H7 (cell line): ENCODE measurements at places on chromosomes 12 and 14.
A peak's percentile ranks its signal among the peaks of the same experiment; 100 is the strongest.

GRCh38 chr12:111393700-111394300 is 11.9 kb upstream of the SH2B3 start:
- peak; percentile 37 for DNase-seq

DNA sequence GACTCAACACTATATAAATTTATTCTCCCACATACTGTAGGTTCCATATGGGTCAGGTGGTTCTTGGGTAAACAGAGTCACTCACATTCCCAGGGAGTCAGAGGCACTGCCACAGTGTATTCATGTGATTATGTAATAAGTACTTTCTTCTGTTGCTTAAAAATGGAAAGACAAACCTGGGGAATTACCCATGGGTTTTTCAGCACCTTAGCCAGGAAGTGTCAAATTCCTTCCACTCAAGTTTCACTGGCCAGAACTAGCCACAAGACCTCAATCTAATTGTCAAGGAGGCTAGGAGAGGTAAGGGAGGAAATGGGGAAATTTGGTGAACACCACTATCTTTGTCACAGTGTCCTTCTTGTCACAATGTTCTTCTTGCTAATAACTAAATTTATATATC is 333.2 kb upstream of the MDGA2 start:
- DNase-seq: no peak

DNA sequence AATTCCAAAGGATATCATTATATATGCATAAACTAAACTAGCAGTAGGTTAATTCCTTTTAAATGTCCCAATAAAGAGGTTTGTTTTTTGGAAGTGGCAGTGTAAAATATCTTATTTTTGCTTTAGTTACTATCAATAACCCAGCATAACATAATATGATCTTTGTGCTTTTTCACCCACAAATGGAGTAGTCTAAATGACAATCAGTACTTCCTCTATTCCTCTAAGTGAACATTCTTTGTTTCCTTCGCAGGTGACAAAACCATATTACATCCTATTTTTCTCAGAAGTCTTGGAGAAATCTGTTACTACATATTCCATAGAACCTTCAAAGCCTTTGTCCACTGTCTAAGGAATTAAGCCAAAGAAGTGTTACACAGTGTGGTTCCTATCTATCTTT is 62.5 kb downstream of the MED13L start:
- DNase-seq: no peak

- no peak for DNase-seq
Measured at GRCh38 chr14:75023108-75023507, 20.4 kb downstream of the EIF2B2 start.

GRCh38 chr12:113155060-113155459 is 5.5 kb downstream of the CFAP73 start:
- DNase-seq: no peak

- DNase-seq: no peak
Measured at GRCh38 chr12:132336451-132337413, 7.3 kb upstream of the GALNT9 start.

DNA sequence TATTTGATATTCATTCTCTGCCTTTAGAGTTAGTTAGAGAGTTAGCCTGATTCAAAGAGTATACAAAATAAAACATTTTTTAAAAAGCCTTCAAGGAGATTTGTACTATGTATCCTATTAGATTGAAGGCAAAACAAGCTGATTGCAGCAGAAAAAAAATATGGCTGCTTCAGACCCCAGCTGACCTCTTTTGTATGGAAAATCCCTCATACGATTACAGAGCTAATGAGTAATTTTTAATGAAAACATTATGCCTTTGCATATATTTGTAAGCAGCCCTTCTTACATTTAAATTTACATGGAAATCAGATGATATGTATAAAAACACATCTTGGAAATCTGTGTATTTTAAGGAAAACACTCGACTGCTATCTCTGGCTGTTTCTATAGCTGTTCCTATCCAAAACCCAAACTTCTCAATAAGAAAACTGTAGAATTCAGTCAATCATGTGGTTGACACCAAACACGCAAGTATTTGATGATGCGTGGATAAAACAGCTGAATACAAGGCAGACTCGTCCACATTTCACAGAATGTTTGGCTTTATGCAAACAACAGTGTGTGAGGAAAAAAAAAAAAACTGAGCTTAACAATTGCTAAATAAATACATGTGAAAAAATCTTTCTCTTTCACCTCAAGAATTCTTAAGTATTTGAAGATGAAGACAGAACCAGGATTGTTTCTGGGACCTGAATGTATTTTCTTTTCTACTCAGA is 275.3 kb downstream of the EGLN3 start:
- no peak for DNase-seq

DNA sequence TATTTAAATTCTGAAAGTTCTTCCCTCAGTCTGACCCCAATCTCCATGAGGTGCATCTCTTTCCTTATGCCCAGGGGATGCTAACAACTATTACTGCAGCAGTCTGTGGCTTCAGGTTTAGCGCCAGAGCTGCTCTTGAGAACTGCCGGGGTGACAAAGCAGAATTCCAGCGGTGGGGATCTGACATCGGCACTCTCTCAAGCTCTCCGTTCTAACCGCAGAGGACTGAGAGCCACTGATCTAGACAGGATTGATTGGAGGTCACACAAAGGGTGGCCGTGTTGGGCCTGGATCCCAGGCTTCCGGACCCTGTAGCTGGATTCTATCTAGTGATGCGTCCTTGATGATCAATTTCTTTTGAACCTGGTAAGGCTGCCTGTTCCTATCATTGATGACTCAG is 155.6 kb upstream of the TMEM132C start:
- no peak for DNase-seq

DNA sequence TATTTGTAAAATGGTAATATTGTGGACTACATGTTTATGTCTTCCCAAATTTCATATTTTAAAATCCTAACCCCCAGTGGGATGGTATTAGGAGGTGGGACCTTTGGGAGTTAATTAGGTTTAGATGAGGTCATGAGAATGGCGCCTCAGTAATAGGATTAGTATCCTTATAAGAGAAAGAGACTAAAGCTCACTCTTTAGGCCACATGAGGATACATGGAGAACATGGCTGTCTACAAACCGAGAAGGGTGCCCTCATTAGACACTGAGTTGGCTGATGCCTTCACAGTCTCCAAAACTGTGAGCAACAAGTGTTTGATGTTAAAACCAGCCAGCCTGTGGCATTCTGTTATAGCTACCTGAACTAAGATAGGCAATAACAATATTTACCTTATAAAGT is 58.3 kb upstream of the OTOGL start:
- DNase-seq: no peak

DNA sequence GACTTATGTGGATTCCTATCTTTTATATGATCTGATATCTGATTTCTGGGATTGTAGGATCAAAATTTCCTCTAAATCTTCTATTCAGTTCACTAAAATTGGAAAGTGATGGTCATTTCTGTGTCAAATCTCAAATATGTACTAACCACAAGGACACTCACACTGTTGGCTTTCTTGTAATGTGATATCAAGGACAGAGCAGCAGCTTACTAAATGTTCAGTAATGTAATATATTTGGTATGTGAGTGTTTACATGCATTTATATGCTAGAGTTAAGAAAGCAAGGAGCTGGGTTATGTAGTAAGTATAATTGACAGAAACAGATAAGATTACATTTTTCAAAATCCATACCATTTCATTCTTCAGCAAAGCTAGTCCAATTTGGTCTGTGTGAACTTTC is 16.5 kb downstream of the PUS7L start:
- no peak for DNase-seq

- no peak for DNase-seq
Measured at GRCh38 chr12:10726945-10727344, 3.8 kb upstream of the YBX3 start.

DNA sequence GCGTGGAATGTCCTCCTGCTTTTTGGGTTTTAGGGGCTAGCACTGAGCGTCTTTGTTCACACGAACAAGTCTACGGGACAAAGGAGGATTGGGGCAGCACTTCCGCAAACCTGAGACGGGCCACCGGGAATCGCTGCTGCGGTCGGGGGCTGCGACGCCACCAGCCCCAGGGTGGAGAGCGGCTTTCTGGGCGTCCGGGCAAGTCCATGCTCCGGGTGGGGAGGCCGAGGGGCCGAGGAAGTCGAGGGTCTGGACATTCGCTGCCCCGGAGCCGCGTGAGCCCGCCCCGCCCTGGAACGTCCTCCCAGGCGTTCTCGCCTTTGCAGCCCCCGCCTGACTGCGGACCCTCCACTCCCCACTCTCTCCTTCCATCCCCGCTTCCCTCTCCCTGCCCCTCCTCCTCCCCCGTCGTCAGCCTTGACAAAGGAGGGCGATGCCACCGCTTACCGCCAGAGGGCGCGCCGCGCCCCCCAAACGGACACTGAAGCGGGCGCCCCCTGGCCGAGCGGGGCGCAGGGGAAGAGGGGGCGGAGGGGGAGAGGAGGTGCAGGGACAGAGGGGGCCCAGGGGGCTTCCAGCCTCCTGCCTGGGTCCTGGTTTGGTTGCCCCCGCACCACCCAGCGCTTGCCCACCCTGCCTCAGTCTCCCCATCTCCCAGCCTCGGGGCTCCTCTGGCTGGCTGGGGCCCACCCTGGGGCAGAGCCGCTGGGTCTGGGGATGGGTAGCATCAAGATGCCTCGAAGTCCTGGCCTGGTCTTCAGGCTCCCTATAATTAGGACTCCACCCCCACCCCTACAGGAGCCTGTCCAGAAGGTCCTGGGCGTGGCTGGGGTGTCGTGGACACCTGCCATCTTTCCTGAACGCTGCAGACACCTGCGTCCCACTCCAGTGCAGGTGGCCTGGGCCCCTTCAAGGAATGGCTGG is 39.1 kb upstream of the INF2 start:
- peak; percentile 99 for DNase-seq

DNA sequence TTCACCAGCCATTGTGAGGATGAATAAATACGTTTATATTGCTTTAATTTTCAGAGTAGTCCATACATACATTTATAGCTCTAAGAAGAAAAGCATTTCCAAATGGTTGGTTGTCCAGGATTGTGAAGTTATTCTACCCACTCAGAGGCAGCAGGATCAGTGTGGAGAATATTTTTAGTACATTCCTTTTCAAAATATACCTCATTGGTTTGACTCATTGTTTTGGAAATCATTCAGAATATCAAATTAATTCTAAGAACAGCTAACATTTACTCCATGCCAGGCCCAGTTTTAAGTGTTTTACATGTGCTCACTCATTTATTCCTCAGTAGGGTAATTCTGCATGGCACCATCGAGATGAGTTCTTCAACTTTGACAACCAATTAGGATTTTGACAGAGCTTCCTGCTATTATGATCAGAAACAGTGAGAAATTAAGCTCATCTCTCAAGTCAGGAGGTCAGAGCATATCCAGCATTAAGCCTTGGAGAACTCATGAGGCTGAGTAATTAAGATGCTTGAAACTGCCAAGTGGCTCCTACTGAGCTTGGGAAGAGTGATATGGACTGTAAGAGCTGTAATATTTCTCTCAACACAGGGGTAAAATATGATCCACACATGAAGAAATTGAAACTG is 153.3 kb upstream of the CLEC14A start:
- DNase-seq: no peak

DNA sequence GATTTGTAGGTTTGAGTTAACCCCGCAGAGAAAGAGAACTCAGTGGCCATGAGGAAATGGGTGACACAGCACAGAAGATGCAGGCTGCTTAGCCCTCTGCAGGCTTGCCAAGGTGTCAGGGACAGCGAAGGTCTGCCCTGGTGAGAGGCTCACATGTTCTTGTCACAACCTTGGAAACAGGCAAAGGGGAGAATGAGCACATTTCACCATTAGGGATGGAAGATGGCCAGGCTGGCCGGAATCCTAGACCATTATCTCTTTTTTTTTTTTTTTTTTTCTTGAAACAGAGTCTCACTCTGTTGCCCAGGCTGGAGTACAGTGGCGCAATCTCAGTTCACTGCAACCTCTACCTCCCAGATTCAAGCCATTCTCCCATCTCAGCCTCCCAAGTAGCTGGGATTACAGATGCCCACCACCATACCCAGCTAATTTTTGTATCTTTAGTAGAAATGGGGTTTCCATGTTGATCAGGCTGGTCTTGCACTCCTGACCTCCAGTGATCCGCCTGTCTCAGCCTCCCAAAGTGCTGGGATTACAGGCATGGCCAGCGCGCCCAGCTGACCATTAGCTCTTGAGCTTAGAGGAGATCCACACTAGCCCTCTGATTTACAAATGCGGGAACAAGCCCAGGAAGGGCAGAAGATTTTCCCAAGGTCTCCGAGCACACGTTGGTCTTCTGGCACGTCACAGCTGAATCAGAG is 34.6 kb downstream of the LTBP2 start:
- DNase-seq: no peak

DNA sequence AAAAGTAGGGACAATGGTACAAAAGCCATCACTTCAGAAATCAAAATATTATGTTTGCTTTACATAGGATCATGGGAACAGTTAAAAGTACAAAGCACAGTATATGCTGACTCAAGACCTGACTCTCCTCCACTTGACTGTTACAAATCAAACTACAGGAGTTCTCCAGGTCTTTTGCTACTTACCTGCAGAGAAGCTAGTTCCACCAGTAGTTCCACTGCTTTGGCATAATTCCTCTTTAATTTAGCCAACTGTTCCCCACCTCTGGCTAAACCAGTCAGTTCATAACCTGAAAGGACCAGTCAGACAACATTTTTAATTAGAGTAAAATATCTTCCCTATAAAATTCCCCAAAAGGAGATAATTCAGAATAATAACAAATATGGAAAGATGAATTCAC is 14.0 kb downstream of the ATP6V1D start:
- DNase-seq: no peak

- DNase-seq: no peak
Measured at GRCh38 chr14:51419685-51420084, 179.6 kb downstream of the TMX1 start.

DNA sequence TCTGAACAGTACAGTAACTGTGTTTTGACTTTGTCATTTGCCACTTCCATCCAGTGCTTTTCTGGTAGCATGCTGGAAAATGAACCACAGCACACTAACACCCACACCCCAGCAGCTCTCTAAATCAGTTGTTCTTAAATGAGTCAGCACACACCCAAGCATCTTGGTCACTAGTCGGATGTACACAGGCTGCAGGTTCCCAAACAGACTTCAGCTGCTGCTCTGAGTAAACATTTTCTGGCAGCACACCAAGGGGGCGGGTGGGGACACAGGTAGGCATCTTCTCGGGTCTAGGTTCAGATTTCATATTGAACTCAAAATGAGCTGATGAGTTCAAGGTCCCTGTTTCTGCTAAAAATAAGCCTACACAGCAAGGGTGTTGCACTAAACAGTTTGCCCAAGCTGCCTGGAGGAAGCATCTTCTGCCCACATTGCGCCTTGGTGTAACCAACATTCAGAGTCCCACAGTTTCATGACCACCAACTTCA is 39.8 kb downstream of the IFNG start:
- no peak for DNase-seq
